NCI-H446 treated with DMSO at 0.1 percent for 48 hours (cell line): ENCODE measurements at places on chromosomes 5 and 9.

DNA sequence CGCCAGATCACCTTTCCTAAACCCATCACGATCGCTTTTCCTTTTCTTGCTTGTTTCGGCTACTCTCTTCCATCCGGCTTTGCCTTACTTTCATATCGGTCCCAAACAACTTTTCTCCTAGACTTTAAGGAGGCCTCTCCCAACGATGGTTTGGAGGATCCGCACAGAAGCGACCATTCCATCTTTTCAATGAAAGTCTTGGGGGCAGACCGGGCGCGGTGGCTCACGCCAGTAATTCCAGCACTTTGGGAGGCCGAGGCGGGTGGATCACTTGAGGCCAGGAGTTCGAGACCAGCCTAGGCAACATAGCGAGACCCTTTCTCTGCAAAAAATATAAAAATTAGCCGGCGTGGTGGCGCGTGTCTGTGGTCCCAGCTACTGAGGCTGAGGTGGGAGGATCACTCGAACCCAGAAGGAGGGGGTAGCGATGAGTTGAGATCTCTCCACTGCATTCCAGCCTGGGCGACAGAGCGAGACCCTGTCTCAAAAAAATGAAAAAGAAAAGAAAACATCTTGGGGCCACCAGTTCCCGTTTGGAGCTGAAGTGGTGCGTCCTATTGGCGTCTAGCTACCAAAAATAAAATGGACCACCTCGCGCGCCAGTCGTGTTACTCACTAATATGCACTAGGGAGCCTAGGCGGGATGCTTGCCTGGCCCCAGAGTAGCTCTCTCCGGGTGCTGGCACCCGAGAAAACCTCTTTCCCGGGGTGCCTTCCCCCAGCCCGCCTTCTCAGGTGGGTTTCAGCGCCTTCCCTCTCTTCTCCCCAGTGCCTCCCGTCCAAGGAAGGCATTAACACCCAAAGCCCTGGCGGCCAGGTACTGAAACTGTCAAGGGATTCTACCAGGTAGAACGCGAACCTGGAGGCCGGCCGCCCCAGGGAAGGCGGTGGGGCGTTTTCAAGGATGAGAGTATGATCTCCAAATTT, 800 bp upstream of the AP3B1 start:
- no peak for DNase-seq

- DNase-seq = no peak
These were observed 8.3 kb downstream of the SOHLH1 start for GRCh38 chr9:135690836-135691570.

DNA sequence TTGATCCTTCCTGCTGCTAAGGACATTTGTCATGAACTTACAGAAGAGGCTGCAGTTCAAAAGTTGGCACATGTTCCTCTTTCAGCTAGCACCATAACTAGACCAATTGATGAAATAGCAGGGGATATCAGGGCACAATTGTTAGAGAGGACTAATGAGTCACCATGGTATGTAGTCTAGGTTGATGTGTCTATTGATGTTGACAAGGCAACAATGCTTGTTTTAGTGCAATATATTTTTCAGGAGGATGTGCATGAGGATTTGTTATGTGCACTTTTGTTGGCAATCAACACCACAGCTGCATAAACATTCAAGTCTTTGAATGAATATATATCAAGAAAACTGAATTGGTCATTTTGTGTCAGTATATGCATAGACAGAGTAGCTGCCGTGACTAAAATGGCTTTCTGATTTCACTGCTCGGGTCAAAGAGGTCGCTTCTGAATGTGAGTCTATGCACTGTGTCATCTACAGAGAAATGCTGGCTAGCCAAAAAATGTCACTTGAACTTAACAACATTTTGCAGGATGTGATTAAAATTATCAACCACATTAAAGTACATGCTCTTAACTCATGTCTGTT, 68.0 kb downstream of the FGF10 start:
- DNase-seq = no peak

GRCh38 chr5:111670826-111671492, 86.0 kb downstream of the NREP start:
- DNase-seq = no peak

GRCh38 chr9:2396622-2397285, 224.8 kb upstream of the VLDLR start:
- no peak for DNase-seq

GRCh38 chr9:86912210-86912609, 35.1 kb downstream of the GAS1 start:
- DNase-seq = no peak

DNA sequence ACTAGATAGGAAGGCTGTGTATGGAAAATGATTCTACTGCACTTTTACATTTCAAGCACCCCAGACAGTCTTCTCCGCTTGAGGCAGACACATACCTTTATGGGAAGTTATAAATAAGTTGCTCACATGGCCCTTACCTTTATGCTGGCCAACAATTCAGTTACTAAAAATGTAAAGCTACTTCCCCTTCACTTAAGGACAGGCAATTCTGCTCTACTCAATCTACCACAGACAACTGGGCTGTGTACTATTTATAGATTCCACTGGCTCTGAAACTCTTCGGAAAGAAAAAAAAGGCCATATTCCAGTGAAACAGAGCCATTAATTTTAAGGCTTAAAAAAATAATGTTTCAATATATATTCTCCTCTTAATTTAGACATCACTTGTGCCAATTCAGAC, 59.4 kb downstream of the ELAVL2 start:
- no peak for DNase-seq

GRCh38 chr9:20111173-20111843, 322.5 kb upstream of the SLC24A2 start:
- no peak for DNase-seq

- peak; percentile 79 for DNase-seq
These were observed 1.5 kb downstream of the ASS1 start for GRCh38 chr9:130446101-130446861.

- DNase-seq = no peak
These were observed 116.6 kb downstream of the DROSHA start for GRCh38 chr5:31415009-31415923.

DNA sequence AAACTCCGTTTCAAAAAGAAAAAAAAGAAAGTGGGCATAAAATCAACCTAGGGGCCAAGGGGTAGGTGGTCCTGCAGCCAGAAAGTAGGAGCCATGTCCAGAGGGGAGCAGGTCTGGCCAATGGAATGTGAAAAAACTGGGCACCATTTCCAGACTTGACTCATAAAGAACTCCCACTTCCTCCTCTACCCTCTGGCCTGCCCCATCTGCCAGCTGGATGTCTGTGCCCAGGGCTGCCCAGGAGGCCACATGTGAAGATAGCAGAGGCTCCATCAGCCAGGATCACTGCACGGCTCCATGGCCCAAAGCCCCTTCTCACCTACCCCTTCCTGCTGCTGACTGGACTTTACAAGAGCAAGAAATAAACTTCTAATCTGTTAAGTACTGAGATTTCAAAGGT, 42.1 kb upstream of the EEIG1 start:
- DNase-seq = no peak

GRCh38 chr9:137828527-137829259, 48.9 kb upstream of the CACNA1B start:
- DNase-seq = no peak

DNA sequence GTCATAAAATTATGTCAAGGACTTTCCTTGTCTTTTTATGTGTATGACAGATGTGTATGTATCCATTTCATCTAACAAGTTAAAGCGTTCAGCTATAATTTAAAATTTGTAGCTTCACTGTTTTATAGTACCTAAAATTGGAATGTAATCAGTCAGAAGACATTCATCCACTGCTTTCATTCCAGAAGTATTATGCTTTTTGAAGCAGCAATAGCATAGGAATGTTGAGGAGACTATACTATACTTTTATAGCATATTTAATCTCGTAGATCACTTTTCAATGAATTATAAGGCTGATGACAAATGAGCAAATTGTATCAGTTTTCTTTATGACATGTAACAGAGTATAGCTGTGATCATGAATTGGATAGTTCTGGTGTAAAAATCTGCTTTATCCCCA, 6.9 kb downstream of the PCDHGA12 start:
- DNase-seq = no peak

GRCh38 chr9:18473652-18474279, at the start of gene ADAMTSL1:
Gene ADAMTSL1 (plus strand): TSS chr9:18474153. CDS start chr9:18474233, 80 bp downstream.
- peak; percentile 24 for DNase-seq

DNA sequence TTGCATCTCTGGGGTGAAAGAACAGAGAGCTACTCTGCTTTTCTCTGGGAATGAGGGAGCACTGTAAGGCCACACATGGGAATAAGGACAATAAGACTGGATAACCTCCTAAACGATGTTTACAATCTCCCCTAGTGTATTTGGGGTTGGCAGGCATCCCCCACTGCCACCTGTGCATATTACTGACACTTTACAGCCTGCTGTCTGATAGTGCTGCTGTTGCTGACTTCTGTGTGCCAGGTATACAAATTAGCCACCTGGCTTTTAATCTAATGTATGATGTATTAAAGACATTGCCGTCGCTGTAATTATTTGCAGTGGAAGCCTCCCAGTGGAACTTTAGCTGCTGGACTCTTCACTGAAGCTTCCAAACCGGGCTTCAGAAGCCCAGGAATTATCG, 4.4 kb upstream of the SHISAL2B start:
- DNase-seq = no peak

DNA sequence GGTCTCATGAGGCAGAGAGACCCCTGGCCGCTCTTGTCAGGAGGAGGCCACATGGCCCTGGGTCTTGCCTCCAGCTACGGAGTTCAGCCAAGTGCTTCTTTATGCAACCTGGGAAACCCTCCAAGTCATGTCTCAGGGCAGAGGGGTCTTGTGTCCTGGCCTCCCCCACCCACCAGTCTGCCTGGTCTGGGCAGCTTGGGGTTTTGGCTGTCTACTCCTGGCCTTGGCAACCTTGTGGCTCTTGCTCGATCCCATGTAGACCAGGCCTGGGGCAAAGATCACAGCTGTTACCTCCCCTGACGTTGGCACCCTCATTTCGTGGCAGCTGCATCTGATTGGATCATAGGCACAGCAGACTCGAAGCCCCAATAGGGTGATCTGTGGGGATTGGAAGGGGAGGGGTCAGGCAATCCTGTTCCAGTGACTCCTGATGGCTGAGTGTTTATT, 28.4 kb downstream of the JADE2 start:
- peak; percentile 60 for DNase-seq

DNA sequence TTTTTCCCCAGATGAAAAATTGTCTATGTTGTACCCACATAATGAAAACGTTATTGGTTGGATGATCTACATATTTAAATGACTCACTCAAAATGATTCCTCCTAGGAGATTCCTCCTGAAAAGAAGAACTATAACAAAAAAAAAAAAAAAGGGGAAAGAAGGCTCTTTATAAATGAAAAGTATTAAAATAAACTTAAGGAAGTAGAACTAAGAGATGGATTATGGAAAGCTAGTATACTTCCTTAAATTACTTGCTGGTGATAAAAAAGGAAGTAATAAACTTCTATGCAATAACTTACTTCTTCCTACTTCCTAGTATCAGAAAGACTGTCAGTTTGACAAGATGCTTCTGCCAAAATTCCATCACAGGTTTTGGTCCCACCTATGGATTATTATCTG, 1087.7 kb downstream of the CDH12 start:
- no peak for DNase-seq

DNA sequence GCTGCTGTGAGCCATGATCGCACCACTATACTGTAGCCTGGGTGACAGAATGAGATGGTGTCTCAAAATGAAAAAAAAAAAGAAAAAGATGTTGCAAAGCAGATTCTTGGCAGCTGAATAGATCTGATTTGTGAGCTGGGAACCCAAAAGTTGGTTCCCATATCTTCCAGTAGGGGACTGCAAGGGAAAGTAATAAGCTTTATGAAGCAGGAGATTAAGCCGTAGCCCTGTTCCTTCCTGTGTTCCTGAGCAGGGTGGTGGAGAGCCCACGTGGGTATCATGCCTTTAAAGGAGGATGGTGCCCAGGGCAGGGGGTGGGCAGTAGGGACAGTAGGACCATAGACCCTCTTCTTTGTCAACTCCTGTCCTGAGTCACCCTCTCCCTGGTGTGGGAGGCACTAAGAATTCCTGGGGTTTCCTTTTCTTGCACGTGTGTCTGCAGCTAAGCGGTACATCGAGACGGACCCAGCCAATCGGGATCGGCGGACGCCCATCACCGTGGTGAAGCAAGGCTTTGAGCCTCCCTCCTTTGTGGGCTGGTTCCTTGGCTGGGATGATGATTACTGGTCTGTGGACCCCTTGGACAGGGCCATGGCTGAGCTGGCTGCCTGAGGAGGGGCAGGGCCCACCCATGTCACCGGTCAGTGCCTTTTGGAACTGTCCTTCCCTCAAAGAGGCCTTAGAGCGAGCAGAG, 37.9 kb downstream of the STOM start:
- DNase-seq = no peak

- no peak for DNase-seq
These were observed 34.4 kb upstream of the KCNIP1 start for GRCh38 chr5:170469414-170469813.

DNA sequence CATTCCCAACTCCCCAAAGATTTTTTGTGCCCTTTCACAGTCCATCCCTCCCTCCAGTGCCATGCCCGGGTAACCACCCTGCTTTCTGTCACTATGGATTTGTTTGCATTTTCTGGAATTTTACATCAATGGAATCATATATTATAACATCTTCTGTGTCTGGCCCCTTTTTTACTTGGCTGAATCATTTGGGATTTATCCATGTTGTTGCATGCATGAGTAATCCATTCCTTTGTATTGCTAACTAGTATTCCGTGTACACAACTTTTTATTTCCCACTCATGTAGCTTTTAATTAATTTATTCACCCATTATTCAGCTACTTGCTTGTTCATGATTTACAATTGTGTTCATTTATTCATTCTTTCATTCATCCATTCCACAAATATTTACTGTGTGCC, 94.1 kb downstream of the FGF18 start:
- no peak for DNase-seq

GRCh38 chr9:98182889-98183599, 9.4 kb downstream of the CORO2A start:
- no peak for DNase-seq

- DNase-seq = no peak
These were observed 6.8 kb upstream of the PRUNE2 start for GRCh38 chr9:76912636-76913275.

- DNase-seq = no peak
These were observed 9.2 kb downstream of the PCDH12 start for GRCh38 chr5:141948812-141949211.

- DNase-seq = no peak
These were observed 1.9 kb downstream of the KDM3B start for GRCh38 chr5:138354387-138354786.

GRCh38 chr5:159779481-159779880, 136.8 kb upstream of the ADRA1B start:
- no peak for DNase-seq

- no peak for DNase-seq
These were observed 353.9 kb downstream of the ASTN2 start for GRCh38 chr9:117060963-117061362.

DNA sequence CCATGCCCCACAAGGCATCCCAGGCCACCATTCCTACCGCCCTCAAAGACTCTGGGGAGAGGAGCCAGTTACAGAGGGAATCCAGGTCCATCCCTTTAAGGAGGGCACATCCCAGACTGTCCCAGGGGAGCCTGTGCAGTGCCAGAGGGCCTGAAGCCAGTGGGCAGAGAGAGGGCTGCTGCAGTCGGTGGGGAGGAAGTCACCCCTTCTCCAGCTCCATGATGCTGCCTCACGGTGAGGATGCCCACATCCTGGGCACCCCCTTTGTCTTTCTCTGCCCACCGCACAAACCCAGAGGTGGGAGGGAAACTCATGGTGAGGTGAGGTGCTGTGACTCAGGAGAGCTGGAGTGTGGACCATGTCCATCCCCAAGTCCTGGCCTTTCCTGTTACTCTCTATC, 26.2 kb upstream of the ANKRD33B start:
- no peak for DNase-seq
